ENCODE measurements at places on chromosomes 4 and X. TPM values are rescaled to one million over a fixed set of nuclear protein-coding genes. Genes with fewer than 3 reads are reported as not detected.

GRCh38 chrX:107601759-107602158, 26.6 kb upstream of the PRPS1 start:
- DNase-seq = no peak

DNA sequence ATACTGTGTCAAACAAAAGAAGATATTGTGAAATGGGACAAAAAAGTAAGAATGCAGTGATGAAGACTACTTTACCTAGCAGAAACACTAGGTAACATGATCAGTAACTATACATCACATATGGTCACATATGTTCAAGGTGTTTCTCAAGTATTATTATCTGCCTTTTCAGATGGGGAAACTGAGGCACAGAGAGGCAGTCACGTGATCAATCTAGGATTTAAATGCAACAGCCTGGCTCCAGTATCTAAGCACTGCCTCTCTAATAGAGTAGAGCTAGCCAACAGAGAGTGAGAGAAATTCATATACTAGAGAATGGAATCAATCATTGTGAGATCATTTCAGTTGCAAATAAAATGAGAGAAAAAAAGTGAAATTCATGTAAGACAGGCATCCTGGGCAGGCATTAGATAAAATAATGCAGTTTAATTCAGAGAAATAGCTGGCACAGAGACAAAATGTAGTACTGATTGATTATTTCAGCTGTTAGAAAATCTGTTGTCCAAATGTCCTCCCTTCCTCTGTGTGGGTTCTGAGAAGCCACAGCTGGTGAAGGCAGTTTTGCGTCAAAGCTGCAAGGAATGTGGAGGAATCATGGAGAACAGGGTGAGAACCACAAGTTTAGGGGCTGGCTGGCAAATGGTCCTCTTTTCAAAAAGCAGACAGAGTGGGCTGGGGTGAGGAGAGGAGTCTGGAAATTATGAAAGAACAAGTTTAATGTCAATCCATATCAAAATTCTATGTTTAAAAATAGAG, 26.0 kb downstream of the SMIM43 start:
- no peak for DNase-seq

GRCh38 chr4:55866973-55867574, 13.6 kb downstream of the EXOC1 start:
- no peak for DNase-seq

DNA sequence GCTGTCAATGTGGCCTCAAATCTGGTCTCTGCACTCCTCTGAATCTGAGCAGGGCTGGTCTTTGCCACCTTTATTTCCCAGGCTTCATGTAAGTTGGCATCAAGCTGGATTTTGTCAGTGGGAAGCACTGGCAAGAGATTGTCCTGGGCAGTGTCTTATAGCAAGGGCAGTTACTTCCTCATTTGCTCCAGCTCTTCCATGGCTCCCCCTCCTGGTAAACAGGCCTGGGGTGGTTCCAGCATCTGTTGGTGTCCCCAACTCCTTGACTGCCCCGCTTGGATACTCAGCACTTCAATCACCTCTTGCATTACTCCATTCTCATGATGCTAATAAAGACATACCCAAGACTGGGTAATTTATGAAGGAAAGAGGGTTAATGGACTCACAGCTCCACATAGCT, 15.0 kb upstream of the REST start:
- no peak for DNase-seq

- DNase-seq = no peak
These were observed 800.5 kb upstream of the DIAPH2 start for GRCh38 chrX:95884186-95884585.

- no peak for DNase-seq
These were observed 158.9 kb downstream of the ADAMTS3 start for GRCh38 chr4:72410158-72410557.

DNA sequence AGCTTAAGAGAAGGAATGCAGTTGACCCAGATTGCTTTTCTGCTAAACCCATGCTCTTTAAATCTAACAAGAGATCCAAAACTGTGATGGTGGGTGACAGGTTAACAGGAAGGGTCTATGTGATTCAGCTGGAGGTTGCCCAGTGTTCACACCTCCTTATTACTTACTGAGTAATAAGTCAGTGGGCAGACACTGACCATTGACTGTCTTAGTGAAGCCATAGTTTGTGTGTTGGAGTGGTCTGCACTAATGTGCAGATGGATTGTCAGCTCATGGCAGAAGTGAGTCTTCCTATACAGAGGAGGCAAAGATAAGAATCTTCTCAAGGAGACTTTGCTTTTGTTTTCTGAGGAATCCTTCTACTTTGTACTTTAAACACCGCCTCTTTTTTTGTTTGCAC, 15.2 kb upstream of the RUFY3 start:
- DNase-seq = no peak

GRCh38 chrX:44042751-44043150, 69.6 kb upstream of the NDP start:
- no peak for DNase-seq

The SOX3 gene
- total RNA-seq = not detected

The MOB1B gene
- 6.0 TPM for total RNA-seq

The CCDC149 gene
- total RNA-seq = 5.5 TPM

The PAGE5 gene
- total RNA-seq = 0.73 TPM

The FHDC1 gene
- total RNA-seq = 0.28 TPM

The XAGE2 gene
- not detected for total RNA-seq

The TCEAL6 gene
- not detected for total RNA-seq

The UCHL1 gene
- total RNA-seq = 1.0 TPM

All from left lobe of liver (tissue), 2 donors.